ENCODE measurements at places on chromosomes 6 and 20.

- peak; percentile 45 for DNase-seq
These were observed 28.0 kb downstream of the OSBPL2 start for GRCh38 chr20:62266340-62266739.

- peak; percentile 49 for DNase-seq
These were observed 16.2 kb upstream of the RSPO3 start for GRCh38 chr6:127102299-127102698.

GRCh38 chr6:118581489-118581959 is 33.4 kb downstream of the PLN start:
- no peak for DNase-seq

GRCh38 chr6:38935051-38935450 is 113.5 kb upstream of the GLP1R start:
- DNase-seq: no peak

DNA sequence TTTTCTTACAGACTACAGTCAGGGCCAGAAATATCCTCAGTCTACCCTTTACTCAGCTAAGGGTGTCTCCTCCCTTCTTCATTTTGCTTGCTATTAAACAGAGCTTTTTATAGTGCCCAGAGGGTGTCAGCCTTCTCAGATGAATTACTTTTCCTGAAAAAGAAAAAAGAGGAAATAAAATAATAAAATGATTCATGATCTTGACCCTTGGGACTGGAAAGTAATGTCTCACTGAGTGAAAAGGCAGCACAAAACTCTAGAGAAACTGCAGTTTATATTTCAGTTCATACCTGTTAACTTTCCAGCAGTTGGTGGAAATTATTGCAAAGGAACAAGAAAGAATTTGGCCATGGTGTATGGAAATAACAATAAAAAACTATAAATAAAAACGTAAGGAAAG is 170.6 kb downstream of the IBTK start:
- DNase-seq: peak; percentile 72

GRCh38 chr6:135334169-135334568 is 153.1 kb downstream of the MYB start:
- no peak for DNase-seq

GRCh38 chr6:72824833-72825232 is 203.0 kb downstream of the KCNQ5 start:
- no peak for DNase-seq

DNA sequence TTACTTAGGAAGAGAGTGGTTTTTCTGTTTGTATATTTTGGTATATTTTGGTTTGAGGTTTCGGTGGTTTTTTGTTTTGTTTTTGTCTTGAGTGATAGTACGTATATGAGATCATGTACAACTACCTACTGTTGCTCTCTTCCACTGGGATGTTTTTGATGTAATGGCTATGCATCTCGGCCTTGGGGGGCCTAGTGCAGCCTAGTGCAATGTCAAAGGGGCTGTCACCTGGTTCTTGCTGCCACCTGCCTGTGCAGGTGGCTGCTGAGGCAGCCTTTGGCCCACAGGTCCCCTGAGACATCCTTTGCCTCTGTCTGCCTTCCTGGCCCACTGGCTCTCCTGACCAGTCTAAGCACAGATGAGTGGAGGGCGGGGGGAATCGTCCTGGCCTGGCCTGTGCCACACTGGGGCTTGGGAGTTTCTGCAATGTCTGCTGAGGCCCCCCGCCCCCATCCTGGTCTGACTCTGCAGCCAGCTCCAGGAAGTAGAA is 546.6 kb downstream of the CD83 start:
- no peak for DNase-seq

GRCh38 chr6:3569816-3570215 is 113.0 kb upstream of the SLC22A23 start:
- no peak for DNase-seq

DNA sequence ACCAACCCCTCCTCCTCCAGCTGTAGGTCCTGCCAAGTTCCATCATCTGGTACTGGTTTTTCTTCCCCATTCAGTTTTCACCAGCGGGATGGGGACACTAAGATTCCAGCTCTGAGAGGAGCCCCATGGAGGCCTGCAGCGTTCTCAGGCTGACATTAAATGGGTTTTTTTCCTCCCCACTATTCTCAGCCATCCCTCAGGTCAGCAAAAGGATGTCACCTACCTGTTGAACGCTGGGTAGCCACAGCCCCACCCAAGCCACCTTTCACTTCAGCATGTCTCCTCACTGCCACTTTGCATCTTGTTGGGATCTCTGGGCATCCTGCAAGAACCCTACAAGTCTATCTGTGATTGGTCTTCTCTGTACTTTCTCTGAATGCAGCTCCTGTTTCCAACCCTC is 6.8 kb downstream of the KCNK17 start:
- DNase-seq: peak; percentile 51

DNA sequence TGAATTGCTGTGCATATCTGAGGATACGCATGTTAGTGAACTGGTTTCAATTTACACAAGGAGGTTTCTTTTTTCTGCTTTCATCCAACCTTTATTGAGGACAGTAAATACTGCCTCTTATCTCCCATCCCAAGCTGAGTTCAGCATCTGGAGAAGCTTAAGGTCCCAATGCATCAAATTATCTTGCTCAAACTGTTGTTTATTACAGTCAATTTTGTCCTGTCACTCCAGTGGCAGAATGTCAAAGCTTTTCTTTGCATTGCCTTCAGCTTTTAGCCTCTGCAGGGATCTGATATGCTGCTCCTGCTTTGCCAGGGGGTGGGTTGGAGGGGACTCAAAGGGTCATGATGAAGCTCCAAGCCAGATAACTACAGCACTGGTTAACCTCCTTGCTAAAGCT is 435.4 kb upstream of the SOX4 start:
- DNase-seq: no peak

- no peak for DNase-seq
These were observed 9.5 kb upstream of the NKX2-2 start for GRCh38 chr20:21523281-21523868.

GRCh38 chr20:36988494-36988966 is 37.0 kb upstream of the SAMHD1 start:
- no peak for DNase-seq

- peak; percentile 91 for DNase-seq
These were observed 331.2 kb downstream of the QKI start for GRCh38 chr6:163745536-163746400.

GRCh38 chr20:54266844-54267243 is 59.0 kb downstream of the PFDN4 start:
- no peak for DNase-seq

GRCh38 chr6:135566311-135567068 is 69.0 kb upstream of the AHI1 start:
- no peak for DNase-seq

GRCh38 chr20:36017048-36017951 is 48.9 kb downstream of the CNBD2 start:
- DNase-seq: no peak

DNA sequence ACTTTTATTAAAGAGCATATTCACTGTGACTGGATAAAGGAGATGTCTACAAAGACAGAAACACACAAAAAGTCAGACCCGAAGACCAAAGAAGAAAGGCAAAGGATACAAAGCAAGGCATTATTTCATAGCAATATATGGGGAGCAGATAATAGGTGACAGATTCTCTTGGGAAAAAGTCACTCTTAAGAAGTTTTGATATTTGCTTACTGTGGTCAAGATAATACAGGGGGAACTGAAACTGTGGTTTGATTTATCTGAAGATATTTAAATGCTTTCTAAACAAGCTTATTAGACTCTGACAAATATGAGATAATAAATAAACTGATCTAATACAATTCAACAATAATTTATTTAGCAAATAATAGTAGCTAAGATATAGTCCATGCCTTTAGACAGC is 14.7 kb downstream of the CYP39A1 start:
- DNase-seq: no peak

DNA sequence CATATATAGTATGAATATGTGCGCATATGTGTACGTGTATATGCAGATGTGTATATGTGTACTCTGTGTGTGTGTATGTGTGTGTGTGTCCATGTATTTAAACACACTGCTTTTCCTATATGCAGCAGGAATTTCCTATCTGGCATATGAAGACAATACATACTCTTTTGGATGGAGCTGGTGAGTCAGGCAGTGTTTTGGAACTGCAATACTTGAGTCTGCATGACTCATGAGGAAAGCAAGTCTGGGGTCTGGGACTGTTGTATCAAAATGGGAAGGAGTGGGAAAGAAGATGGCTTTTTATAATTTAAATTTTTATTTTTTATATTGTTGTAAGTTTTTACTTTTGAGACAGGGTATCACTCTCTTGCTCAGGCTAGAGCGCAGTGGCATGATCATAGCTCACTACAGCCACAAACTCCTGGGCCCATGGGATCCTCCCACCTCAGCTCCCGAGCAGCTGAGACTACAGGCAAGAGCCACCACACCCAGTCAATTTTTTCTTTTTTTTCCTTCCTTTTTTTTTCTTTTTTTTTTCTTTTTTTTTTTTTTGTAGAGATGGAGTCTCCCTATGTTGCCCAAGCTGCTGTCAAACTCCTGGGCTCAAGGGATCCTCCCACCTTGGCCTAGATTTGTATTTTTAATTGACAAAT is 72.2 kb downstream of the ATXN1 start:
- no peak for DNase-seq

- DNase-seq: no peak
These were observed 151.6 kb downstream of the SYNDIG1 start for GRCh38 chr20:24620937-24621519.

DNA sequence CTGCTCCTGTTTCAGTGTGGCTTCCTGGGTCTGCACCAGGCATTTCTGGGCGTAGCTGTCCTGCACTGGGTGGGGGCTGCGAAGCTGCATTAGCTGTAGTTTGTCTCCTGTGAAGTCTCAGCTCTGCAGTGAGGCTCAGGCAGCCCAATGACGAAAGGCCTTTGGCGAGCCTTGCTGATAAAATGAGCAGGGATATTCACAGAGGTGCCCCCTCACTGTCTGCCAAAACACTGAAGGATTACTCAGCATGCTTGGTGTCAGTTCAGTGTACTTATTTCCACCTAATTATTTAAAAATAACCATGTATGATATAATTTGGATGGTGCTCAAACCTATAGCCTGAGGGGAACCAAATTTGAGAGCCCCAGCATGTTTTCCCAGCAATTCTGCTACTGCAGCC is 73.5 kb downstream of the ECT2L start:
- DNase-seq: no peak

DNA sequence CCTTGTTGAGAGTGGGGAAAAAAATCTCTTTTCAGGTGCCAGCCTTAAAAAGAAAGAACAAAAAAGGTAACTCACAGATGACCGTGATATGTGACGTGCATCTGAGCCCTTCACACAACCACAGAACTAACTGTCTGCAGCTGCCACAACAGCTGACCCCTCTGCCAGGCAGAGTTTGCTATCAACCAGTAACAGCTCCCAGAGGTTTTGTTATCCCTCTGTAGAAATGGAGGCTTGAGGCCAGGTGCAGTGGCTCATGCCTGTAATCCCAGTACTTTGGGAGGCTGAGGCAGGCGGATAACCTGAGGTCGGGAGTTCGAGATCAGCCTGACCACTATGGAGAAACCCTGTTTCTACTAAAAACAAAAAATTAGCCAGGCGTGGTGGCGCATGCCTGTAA is 42.8 kb downstream of the SLC52A3 start:
- DNase-seq: no peak

GRCh38 chr6:129733290-129733689 is 23.3 kb upstream of the ARHGAP18 start:
- no peak for DNase-seq

- DNase-seq: no peak
These were observed 626.0 kb downstream of the RNF144B start for GRCh38 chr6:19013026-19013705.

DNA sequence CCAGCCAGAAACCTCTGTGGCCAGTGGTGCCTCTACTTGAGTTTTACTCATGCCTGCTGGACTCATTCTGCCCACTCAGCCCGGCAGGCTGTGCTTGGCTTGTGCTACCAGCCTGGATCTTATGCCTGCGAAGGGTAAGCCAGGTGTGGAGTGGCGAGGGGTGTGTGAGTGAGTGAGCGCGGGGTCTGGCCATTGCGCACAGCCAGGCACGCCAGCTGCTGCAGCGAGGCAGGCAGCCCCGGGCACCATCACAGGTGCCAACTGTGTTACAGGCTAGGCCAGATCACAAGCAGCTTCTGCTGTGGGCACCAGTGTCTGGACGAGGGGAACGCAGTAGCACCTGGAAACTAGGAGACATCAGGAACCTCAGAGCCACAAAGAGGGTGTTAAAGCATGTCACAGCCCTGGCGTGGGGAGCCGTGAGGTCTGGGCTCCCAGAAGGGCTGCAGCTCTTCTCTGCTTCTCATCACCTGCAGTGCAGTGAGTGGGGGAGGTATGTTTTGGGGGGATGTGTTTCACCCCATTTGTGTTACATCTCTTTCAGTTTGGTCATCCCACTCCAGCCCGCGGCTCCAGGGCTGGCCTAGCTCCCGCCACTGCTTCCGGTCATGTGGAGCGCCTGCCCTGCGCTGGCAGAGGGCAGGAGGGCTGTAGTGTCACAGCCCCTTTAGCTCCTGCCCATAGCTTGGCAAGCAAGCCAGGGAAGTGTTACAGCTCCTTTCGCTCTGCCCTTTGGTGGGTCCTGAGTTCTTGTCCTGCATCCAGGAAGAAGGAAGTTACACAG is 379.7 kb upstream of the IMPG1 start:
- DNase-seq: peak; percentile 25

DNA sequence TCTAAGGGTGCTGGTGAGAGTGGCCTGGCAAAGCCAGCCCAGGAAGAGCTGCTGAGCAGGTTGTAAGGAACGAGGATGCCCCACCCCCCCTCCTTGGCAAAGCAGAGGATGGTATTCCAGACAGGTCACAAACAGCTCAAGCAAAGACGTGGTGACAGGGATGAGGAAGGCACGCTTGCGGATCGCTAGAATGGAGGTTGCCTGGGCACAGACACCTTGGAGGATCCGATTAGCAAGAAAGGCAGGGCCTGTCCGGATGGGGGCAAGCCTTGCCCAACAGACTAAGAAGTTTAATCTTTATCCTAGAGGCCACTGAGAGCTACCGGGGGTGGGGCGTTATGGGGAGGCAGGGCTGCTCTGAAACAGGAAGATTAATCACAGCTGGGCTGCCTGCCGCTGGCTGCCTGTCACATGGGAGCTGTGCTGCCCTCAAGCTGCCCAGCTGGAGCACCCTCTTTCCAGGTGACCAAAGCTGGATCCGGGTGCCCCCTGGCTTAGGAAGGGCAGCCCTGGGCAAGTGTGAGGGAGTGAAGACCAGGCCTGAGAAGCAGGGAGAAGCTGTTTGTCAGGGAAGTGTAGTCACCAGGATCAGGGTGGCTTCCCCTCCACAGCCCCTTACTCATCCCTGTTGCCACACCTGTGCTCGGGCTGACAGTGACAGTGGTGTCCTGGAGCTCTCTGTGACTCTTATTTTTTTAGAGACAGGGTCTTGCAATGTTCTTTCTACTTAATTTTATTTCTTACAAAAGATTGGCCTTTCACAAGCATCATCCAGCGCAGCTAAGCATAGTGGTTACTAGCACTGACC is 9.1 kb upstream of the MAPK13 start:
- DNase-seq: no peak

DNA sequence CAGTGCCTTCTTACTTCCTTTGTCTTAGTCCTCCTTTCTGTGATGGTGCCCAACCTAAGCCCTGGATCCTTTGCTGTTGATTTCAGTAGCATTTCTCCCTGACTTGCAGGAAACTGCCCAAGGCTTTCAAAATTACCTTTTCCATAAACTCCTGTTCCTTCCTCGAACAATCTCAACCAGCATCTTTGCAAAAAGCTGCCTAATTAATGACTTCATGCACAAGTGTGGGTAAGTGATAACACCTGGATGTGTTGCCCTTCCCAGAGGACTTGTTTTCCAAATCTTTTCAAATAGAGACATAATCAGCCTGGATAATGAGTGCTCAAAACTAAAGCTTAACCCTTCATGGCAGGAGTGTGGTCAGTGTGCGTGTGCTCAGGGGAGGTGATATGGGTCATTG is 118.0 kb downstream of the PCSK2 start:
- no peak for DNase-seq

Data from osteoblast (primary cell).